ENCODE measurements at places on chromosomes 5 and 9.
A peak's percentile ranks its signal among the peaks of the same experiment; 100 is the strongest.

DNA sequence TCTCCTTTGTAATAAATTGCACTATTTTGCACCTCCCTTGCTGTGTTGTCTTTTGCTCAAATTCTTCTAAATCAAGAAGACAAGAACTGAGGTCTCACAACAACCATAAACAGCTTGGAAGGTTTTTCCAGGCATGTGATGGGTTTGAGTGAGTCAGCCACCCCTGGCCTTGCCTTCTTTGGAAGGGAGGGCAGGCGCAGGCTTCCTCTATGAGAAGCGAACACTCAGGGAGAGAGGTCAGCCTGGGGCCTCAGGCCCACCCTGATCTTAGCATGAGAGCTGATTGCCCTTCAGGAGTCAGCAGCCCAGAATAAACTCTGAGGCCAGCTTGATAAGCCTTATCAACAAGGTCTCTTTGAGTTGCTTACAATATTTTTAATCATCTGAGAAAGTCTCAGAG is 31.6 kb downstream of the S1PR3 start:
- no peak for DNase-seq

DNA sequence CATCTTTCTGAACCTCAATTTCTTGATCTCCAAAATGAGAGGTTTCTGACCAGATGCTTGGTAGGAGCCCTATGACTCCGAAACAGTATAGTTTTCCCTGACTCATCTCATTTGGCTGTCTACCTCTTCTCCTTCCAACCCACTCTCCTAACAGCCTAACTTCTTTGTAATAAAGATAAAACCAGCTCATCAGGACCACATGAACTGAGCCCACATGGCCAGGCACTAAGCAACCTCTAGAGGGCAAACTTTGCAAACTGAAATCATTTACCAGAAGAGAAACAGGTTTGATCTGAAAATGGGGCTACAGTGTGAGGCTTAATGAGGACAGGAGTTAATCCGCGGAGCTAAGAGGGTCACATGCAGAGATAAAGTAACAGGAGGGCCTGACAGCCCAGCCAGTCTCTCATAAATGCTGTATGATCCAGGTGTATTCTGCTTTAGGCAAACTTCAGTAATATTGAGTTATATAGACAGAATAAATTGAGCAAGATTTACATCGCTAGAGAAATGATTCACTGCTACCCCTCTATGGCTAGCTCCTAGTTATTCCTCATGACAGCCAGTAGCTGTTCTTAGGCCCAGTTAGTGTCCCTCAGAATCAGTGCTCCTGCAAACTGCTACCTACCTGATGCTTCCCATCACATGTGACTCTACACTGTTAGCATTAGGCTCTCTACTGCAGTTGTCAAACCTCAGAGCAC is 64.6 kb downstream of the ABCA1 start:
- DNase-seq: peak; percentile 79

DNA sequence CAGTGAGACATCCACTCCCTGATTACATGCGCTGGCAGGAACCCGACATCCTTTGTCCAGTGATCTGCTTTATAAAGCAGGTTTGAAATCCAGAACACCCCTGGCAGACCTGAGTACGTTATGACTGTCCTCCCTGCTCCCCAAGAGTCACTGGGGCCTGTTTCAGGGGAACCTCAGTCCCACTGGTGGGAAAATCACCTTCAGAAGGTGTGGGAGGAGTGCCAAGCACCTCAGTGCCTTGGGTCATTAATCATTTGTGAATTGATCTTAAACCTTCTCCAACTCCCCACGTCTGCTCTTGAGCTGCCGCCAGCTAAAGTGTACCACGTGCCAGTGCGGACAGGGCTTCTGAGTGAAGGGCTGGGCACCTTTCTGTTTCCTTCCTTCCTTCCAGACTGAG is 16.2 kb downstream of the SLC6A3 start:
- no peak for DNase-seq

DNA sequence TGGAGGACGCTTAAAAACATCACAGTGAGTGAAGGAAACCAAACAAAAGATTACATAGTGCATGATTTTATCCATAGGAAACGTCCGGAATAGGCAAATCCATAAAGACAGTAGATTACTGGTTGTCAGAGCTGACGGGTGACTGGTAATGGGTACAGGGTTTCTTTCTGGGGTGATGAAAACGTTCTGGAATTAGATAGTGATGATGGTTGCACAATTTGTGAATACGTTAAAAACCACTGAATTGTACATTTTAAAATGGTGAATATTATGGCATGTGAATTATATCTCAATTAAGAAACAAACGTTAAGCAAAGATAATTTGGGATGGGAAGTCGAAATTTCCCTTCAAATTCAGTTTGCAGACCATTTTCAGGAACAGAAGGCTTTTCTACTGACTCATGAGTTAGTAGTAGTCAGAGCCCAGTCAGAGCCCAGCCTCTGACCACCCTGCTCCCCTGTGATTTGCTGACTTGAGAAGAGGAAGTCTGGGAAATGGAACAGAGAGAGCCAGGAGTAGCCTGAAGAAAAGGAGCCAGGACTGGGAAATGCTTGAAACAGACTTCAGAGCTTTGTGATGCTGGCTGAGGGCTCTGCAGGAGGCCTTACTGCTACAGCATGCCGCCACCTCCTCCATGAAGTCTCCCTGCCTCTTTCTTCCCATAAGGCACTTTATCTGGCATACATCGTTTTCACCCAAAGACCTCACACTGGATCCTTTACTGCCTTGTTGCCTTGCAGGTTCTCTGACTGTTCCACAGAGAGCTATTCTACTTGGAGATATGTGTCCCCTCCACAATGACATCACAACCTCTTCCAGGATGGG is 46.4 kb upstream of the CTNNA1 start:
- no peak for DNase-seq

DNA sequence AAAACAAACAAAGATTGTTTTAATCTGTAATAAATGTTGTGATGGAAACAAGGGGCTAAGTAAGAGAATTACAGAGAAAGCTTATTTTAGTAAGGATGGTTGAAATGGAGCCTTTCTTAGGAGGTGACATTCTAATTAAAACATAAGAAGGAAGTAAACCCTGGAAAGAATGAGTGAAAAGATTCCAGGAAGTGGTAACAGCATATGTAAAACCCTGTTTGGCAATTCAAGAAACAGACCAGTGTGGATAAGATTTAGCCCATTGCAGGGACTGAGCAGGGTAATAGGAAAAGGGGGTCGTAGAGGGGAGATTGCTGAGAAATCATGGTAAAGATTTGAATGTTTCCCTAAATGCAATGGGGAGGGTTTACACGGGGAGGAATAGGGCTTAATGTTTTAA is 21.6 kb upstream of the PIP5K1B start:
- no peak for DNase-seq

DNA sequence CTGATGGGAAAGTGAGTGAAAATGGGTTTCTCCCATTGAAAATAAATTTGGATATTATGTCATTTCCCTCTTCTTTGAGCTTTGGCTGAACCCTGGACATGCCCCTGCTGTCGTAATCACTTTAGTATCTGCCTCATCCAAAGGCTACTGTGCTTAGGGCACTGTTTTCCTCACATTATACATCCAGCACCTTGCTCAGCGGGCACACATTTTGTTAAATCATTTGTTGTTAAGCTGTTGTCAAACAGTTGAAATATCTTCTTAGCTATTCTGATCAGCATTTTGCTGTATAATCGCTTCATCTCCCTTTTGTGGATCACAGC is 352.7 kb upstream of the CD180 start:
- no peak for DNase-seq

DNA sequence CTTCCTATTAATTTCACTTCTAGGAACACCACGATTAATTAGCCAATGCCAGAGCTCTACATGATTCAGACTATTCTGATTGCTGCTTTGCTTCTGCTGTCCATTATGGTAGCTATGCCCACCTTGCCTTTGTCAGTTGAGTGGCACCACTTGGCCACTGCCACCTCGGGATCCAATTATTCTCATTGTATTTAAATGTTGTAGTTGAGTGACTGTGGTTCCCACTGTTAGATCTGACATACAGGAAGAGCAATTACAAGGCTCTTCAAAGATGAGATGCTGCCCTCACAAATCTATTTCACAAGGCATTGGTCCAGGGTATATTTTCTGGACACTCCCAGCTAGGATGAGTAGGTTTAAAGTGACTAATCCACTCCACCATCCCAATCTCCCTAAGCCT is 864.5 kb upstream of the EDIL3 start:
- DNase-seq: no peak

GRCh38 chr9:27304521-27304920 is 7.6 kb upstream of the EQTN start:
- DNase-seq: no peak

- DNase-seq: no peak
These were observed 53.5 kb downstream of the PPP2R2B start for GRCh38 chr5:146825033-146825432.

GRCh38 chr5:84265130-84265529 is 119.5 kb downstream of the EDIL3 start:
- DNase-seq: no peak

GRCh38 chr5:154164249-154164581 is 26.3 kb upstream of the GALNT10 start:
- DNase-seq: no peak

GRCh38 chr5:155773680-155774079 is 553.3 kb upstream of the SGCD start:
- DNase-seq: no peak

GRCh38 chr5:75048457-75048953 is 3.9 kb downstream of the GCNT4 start:
- no peak for DNase-seq

GRCh38 chr9:101354765-101355708 is 29.8 kb downstream of the BAAT start:
- DNase-seq: no peak

GRCh38 chr5:173832386-173832785 is 55.8 kb upstream of the CPEB4 start:
- no peak for DNase-seq

- no peak for DNase-seq
These were observed 72.8 kb upstream of the NXNL2 start for GRCh38 chr9:88462191-88462590.

- no peak for DNase-seq
These were observed 216.5 kb downstream of the ARL15 start for GRCh38 chr5:54093861-54094260.

- peak; percentile 7 for DNase-seq
These were observed 278.0 kb downstream of the CETN3 start for GRCh38 chr5:90131383-90132133.

- DNase-seq: no peak
These were observed 60.4 kb downstream of the FREM1 start for GRCh38 chr9:14849851-14850250.

GRCh38 chr5:57172466-57173318 is 1.2 kb upstream of the GPBP1 start:
- DNase-seq: peak; percentile 10

GRCh38 chr9:121289772-121290370 is 21.9 kb downstream of the GSN start:
- no peak for DNase-seq

DNA sequence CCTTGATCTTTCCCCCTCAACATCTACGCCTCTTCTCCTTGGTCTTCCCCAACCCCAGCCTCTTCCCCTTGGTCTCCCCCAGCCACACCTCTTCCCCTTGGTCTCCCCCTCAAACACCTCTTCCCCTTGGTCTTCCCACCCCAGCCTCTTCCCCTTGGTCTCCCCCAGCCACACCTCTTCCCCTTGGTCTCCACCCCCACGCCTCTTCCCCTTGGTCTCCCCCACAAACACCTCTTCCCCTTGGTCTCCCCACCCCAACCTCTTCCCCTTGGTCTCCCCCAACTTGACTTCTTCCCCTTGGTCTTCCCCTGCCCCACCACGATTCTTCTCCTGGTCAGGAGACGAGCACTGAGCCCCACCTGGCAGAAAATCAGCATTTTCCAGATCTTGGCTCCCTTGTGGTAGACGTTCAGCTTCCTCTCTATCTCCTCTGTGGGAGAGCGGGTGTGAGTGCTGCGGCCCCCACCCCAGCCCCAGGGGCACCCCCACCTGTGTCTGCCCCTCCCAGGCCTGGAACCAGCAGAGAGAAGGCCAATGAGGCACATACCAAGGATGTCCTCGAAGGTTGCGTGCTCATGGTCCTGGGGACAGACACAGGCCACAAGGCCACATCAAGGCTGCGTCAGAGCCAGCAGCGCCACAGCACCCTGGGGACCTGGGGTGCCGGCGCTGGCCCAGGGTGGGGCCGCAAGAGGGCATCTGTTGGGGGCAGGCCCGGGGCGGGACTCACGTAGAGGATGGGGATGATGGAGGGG is 7.0 kb downstream of the NSMF start:
- DNase-seq: no peak

GRCh38 chr5:56512313-56512996 is 279.3 kb upstream of the ANKRD55 start:
- no peak for DNase-seq

- no peak for DNase-seq
These were observed 37.2 kb upstream of the S1PR3 start for GRCh38 chr9:88954066-88954465.

DNA sequence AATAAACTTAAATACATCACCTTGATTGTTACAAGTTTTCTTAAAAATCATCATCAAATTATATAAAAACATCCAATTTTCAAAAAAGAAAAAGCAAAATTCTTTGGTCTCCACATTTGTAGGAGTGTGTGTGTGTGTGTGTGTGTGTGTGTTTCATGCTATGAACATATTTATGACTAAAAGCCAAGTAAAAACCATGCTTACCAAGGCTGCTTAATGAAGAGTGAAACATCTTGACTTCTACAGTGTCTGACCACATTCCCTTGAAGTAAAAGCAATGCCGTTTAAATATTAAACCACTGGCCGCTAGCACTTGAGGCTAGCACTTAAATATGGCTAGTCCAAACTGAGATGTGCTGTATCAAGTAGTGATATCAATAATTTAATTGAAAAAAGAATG is 549.1 kb upstream of the CCNG1 start:
- no peak for DNase-seq

DNA sequence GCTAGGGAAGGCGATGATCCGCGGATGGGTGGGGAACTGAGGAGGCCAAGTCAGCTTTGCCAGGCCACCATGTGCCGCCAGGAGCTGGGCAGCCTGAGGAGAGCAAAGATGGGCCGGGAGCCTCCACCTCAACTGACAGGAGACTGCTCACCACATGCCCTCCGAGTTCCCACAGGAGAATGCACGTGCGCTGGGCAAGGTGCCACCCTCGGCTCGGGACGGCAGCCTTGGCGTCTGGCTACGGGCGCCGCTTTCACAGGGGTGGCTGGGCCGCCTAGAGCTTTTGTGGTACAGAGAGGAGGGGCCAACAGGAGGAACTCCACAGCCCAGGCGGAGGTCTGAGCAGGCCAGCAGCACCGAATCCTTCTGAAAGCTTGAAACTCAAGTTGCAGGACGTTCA is 5.3 kb upstream of the TBC1D9B start:
- DNase-seq: no peak

DNA sequence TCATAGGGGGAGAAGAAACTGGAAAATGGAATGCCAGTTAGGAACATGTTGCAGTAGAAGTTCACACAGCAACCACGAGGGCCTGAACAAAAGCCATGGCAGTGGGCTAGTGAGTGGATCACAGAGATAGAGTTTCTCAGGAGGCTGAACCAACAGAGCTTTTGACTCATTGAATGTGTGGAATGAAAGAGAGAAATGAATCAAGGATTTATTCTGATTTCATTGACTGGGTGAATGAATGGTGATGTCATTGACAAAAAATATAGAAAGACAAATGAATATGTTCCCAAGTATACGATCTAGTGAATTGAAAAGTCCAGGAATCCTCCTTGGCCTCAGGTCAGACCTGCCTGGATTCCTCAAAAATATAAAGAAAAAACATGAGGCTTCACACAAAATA is 99.2 kb downstream of the ZNF462 start:
- no peak for DNase-seq

GRCh38 chr5:135460246-135461033 is 8.3 kb upstream of the TIFAB start:
- no peak for DNase-seq
